ENCODE measurements at places on chromosomes 5 and 9.

DNA sequence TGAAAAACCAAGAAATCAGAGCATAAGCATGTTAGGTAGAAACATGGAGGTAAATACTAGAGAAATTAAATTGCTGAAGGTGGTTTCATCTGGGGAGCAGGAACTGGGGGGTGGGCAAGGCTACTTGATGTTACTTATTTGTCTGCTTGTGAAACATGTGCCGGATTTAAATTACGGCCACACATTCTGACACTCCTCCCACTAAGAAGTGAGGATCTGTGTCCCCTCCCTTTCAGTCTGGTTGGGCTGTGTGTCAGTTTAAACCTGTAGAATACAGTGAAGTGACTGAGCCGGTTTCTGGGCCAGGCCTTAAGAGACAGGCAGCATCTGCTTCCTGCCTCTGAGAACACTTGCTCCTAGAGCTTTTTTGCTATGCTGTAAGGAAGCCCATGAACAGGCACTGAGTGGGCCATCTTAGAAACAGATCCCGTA is 2.3 kb upstream of the IARS1 start:
- DNase-seq, result no peak

DNA sequence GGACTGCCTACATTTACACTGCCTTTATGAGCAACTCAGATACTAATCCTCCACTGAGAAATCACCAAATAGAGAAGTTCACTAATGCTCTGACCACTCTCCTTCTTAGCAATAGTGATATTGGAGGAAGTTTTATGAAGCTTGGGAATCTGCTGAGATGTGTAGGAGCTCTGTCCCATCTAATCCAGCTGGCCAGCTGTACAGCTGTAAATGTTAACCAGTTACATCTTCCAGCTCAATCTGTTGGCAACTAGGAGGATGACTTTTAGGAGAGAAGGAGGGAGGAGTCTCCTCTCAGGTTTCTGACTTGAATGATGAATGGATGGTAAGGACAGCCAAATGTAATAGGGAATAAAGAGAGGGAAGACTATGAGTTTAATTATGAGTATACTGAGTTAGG is 36.3 kb upstream of the LRRC19 start:
- no peak for DNase-seq

DNA sequence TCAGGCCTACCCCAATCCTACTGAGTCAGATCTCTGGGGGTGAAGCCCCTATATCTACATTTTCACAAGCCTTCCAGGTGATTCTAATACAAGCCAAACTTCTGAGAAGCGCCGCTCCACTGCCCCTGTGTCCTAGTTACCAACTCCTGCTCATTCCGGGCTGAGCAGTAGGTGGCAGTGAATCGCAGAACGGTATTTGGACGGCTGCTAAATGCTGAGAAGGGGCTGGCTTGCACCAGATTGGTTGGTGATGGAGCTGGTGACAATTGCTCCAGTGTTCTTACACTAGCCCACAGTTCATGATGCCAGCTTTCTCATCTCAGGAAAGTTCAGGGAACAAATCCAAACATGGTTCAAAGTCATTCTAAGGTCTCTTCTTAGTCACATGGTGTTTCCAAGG is 31.1 kb upstream of the FGF1 start:
- peak; percentile 15 for DNase-seq

GRCh38 chr9:107644733-107645463 is 155.3 kb upstream of the KLF4 start:
- DNase-seq, result no peak

GRCh38 chr5:121408778-121409177 is 442.9 kb upstream of the FTMT start:
- no peak for DNase-seq

GRCh38 chr5:62011089-62011664 is 294.8 kb upstream of the KIF2A start:
- DNase-seq, result no peak

- no peak for DNase-seq
Measured at GRCh38 chr5:9356351-9356825, 189.5 kb downstream of the SEMA5A start.

DNA sequence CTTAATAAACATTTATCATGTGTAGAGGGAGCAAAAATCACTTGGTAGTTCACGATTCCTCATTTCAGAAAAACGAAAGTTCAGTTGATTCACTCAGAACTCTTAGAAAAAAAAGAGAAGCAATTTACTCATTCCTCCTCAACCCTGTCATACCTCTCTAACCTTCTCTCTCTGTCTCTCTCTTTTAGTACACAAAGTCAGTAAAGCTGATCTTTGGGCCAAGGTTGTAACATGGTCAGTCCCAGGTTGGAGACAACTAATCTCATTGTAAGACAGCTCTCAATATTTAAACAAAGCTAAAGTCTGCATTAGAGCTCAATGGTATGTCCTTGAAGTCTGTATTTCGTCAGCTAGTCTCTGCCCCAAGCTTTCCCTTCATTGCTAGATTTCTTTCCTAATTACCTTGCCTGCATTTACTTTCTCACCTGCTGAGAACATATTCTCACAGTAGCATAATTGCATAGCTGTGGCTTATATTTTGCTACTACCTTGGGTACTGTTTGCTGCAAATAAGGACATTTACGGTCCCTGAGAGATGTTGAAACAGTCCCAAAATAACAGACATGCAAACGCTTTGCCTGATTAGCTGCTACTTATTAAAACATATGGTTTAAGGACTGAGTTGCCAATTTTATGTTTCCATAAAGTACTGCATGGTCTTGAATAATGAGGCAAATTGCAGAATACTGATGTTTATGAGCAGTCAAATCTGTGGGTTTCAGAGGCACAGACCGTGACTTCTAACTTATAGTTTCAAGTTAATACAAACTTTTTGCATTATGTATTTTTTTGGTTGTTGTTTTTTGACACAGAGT is 138.3 kb downstream of the GPBP1 start:
- DNase-seq, result no peak

- DNase-seq, result no peak
Measured at GRCh38 chr5:36685631-36686288, 79.4 kb downstream of the SLC1A3 start.
